ENCODE measurements at places on chromosomes 5 and 9. TPM values are rescaled to one million over a fixed set of nuclear protein-coding genes. Genes with fewer than 3 reads are reported as not detected.

DNA sequence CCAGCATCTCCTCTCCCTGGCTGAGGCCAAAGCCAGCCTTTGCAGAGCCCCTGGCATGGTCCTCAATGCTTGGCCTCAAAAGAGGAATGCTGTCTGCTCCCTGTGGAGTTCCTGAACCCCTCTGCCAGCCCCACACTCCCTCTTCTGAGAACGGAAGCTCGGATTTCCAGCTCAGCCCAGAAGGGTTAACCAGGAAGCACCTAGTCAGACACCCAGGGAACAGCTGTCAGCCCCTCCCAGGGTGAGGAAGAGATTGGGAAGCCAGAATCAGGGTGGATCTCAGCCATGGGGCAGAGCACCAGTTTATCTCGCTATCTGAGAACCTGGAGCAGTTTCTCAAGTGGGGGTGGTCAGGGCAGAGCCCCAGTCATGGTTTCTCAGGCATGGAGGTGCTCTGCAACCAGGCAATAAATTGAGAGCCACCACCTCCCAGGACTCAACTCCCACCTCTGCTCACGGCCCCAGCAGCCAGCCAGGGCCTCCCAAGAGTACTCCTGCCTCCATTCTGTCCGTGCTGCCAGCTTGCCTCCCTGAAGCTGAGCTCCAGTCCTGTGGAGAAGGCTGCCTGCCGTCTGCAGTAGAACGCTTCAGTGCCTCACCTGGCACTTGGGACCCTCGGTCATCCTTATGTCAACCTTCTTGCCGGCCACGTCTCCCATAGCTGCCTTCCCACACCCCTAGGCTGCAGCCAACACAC, 7.6 kb downstream of the FOXE1 start:
- H3K27ac ChIP-seq = no peak overlapping the region
- DNase-seq = no peak
- peaks cover 17% of the 10 kb centered on the region for H3K27me3 ChIP-seq

DNA sequence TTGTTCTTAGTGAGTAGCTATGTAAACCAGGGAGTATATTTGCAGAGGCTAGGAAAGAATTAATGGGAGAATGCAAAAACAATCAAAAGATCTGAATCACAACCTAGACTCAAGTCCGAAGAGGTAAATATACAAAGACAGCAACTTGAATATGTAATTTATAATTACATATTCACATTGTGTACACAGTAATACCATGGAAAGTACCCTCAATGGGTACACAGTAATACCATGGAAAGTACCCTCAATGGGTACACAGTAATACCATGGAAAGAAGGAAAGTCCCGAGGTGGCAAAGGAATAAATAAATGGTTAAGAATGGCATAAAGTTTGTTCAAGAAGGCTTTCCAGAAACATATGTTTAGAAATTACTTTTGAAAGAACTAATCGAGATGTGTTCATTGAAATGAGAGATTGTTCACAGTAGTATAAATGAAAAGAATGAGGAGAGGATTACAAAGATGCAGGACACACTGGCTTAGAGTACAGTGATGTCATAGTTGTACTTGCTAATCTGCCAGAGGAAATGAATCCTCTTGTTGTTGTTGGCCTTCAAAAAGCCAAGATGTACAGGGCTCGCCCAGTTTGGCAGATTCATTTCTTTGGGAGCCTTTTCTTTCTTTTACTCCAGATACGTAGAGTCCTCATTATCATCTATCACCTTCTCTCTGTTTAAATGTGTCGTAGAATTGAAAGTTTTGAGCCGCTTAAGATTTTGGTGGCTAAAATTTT, 116.0 kb downstream of the UNC13B start:
- peak overlapping the region; percentile 72 for H3K27ac ChIP-seq
- no peak overlapping the region for H3K4me3 ChIP-seq
- H3K36me3 ChIP-seq = no peaks in the 10 kb centered on the region
- no peaks in the 10 kb centered on the region for H3K4me1 ChIP-seq
- no peak for DNase-seq
- H3K27me3 ChIP-seq = no peaks in the 10 kb centered on the region

DNA sequence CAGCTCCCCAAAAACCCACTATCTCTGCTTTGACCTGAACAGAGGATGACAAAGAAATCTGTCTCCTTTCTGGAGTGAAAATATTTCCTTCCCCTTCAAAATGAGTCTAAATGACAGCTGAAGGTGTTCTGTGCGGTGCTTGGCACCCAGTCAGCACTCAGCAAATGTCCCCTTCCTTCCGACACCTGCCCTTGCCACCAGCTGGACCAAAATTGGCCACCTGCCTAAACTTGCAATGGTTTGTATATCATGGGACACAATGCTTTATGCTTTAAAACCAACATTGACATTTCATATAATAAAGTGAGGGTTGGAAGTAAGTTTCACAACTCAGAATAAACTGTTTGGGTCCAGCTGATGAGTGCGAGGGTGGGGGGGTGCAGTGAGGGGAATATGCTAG, 7.5 kb upstream of the TTC1 start:
- no peaks in the 10 kb centered on the region for H3K27me3 ChIP-seq
- no peak overlapping the region for H3K4me3 ChIP-seq

DNA sequence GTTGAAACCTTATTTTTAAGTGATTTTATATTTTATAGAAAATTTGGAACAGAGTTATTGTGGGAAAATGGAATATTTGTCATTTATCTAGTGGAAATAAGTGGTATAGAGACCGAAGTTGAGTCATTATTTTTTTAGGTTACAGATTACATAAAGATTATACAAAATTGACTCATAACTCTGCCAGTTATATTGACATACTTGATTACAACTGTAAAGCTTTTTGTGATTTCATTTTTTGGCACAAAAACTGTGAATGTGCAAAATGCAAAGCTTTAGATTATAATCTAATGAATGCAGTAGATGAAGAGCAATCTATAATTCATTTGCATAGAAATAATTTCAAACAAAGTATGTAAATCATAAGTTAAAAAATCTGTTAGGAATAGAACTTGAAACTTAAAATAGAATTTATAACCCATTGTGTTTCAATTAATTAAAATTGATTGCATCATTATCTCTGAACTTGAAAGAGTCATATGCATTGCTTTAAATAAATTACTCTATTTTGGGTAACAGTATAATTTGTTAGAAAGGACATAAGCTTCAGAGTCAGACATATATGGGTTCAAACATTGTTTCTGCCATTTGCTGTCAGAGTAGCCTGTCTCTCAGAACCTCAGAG, 280.4 kb downstream of the FER start:
- no peak for DNase-seq
- H3K36me3 ChIP-seq = no peaks in the 10 kb centered on the region
- no peaks in the 10 kb centered on the region for H3K4me1 ChIP-seq
- H3K27me3 ChIP-seq = no peaks in the 10 kb centered on the region

DNA sequence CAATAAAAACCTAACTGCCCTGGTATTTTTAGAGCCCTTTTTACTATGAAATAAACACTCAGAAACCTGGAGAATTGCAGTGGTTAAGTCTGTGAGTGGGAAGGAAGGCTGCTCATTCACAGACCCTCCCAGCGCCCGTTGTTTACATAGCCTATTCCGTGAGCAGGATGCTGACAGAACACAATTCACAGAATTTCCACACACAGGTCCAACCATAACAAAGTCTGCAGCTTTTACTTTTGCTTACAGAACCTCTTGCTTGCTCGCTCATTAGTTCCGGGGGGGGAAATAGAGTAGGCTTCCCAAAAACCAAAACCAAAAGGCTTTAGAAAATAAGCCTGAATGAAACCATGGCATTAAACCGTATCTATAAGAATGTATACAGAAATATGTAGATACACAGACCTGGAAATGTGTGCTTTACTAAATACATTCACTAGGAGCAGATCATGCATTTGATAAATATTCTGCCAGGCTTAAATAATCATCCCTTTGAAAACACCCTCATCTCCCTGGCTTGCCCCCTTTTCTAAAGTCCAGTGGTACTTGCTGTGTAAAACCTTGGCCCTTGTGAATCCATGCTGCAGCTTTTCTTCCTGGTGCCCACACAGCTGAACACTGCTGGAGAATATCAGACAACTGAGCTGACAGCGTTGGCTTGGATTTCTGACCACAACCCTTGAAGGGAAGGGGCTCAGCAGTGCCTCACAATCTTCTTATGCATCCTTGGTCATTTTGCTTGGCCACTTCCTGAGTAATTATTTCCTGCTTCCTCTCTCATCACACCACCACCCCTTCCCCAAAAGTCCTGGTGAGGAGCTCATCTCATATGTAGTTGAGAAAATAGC, 128.0 kb downstream of the FANCC start:
- DNase-seq = peak; percentile 64
- H3K36me3 ChIP-seq = no peaks in the 10 kb centered on the region
- no peaks in the 10 kb centered on the region for H3K27me3 ChIP-seq
- peak overlapping the region; percentile 57 for H3K27ac ChIP-seq
- peaks cover 21% of the 10 kb centered on the region for H3K4me1 ChIP-seq
- H3K4me3 ChIP-seq = peak overlapping the region; percentile 2

ABCA2 gene
- total RNA-seq = 28.3 TPM

GRCh38 chr5:158407824-158408195, 548.9 kb upstream of the CLINT1 start:
- no peak for DNase-seq
- no peaks in the 10 kb centered on the region for H3K27me3 ChIP-seq
- H3K4me1 ChIP-seq = no peaks in the 10 kb centered on the region
- no peak overlapping the region for H3K4me3 ChIP-seq

DNA sequence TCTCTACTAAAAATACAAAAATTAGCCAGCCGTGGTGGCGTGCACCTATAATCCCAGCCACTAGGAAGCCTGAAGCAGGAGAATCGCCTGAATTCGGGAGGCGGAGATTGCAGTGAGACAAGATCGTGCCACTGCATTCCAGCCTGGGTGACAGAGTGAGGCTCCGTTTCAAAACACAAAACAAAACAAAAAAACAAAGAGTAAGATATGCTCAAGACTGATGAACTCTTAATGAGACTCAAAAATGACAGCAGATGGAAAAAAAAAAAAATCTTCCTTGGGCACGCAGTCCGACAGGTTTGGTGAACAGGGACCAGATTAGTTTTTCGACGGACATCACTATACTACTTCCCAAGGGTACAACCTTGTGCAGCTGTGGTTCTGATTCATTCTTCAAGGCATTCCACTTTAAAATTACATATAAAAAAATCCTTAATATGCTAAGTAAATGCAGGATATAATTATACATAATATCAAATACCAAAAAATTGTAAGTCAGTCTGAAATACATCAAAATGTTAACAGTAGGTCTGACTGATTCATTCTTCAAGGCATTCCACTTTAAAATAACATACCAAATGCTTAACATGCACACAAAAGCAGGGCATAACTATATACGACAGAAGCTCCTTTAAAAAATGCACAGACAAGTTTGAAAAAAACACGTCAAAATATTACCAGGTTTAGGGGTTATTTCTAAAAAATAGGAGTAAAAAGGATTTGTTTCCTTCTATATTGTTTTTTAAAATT, 12.3 kb downstream of the PSIP1 start:
- H3K36me3 ChIP-seq = no peaks in the 10 kb centered on the region
- H3K27ac ChIP-seq = no peak overlapping the region

C6 gene
- 54.4 TPM for total RNA-seq

GRCh38 chr9:37650299-37650872, 368 bp upstream of the FRMPD1 start:
- no peak for DNase-seq
- no peak overlapping the region for H3K27ac ChIP-seq
- H3K36me3 ChIP-seq = no peaks in the 10 kb centered on the region
- peak overlapping the region; percentile 63 for H3K4me3 ChIP-seq

LRRC19 gene
- total RNA-seq = not detected

DNA sequence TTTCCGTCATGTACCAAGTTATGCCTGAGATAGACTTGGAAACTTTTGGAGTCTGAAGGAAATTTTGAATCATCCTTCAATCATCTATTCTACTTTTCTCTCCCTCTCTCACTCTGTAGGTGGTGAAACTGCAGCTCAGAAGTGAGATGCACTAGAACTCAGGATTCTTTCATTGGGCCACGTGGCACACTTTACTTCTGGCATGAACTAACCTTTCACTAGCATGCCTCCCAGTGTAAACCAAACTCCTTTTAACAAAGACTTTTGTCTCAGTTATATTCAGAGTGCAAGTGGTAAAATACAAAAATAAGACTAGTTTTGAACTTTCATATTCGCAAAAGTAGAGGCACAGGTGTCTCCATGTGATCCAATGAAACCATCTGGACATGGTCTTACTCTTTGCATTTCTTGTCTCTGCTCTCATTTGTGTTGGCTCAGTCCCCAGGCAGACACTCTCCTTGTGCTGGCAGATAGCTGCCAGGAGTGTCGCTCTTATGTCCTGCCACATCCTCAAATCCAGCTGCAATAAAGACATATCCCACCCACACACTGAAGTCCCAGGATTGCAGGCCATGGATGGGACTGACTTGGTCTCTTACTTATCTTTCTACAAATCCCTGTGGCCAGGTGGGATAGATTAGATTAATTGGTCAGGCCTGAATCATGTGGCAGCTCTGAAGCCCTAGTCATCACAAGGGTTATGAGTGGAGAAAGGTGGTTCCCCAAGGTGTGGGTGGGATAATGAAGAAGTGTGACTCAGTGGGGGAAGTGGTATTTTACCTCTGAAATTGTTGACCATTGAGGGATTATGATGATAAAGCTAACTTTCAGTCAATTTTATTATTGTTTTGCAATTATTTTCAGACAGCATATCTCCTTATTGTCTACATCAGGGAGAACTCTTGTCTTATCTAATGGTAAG, 267.5 kb downstream of the GABRB2 start:
- DNase-seq = no peak
- no peaks in the 10 kb centered on the region for H3K36me3 ChIP-seq
- no peak overlapping the region for H3K4me3 ChIP-seq
- H3K27ac ChIP-seq = no peak overlapping the region
